ENCODE measurements at places on chromosomes 12 and 14. TPM values are rescaled to one million over a fixed set of nuclear protein-coding genes. Genes with fewer than 3 reads are reported as not detected.

ALX1 gene
- not detected for total RNA-seq

GPR137C gene
- total RNA-seq = 1.2 TPM

SLC5A8 gene
- not detected for total RNA-seq

- DNase-seq = no peak
These were observed 363.7 kb downstream of the SOX5 start for GRCh38 chr12:23585782-23586163.

SPPL3 gene
- 26.8 TPM for total RNA-seq

GRCh38 chr12:28543021-28543890 is 353.0 kb downstream of the CCDC91 start:
- no peak for DNase-seq

GRCh38 chr12:80277732-80278131 is 166.3 kb upstream of the PTPRQ start:
- DNase-seq = no peak

ST8SIA1 gene
- 2.1 TPM for total RNA-seq

GPRC5A gene
- 0.77 TPM for total RNA-seq

- no peak for DNase-seq
These were observed 16.0 kb upstream of the FBLN5 start for GRCh38 chr14:91963465-91963864.

- no peak for DNase-seq
These were observed 30.3 kb downstream of the DIO3 start for GRCh38 chr14:101591582-101591981.

DNA sequence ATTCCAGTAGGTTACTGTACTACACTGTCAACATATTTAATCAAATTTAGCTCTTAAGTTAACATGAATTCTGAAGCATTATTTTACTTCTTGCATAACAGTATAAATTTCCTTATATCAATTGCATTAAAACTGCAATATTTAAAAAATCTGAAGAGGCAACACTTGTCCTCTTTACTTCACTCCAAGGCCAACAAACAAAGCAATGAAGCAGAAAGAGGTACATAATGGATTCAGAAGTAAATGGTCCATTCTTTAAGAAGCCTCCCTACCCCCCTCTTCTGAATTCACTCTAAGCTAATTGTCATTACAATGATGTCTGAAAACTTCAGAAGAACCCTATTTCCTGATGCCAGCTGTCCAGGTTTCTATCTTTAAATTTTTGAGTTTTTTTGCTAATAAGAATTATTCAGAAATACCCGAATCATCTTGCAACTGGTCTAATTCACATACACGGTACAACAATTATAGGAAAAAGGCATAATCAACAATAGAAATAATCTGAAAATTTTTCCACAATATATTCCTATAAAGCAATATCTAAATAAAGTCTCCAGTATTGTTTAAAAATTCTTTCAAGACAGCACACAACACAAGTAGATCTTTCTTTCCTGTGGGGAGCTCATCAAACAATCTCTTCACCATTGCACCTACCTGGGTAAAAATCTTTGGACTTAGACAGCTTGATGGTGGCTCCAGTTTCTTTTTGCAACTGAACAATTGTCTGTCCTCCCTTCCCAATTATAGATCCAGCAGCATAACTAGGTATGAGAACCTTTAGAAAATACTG is 2.9 kb downstream of the NOVA1 start:
- no peak for DNase-seq

DNA sequence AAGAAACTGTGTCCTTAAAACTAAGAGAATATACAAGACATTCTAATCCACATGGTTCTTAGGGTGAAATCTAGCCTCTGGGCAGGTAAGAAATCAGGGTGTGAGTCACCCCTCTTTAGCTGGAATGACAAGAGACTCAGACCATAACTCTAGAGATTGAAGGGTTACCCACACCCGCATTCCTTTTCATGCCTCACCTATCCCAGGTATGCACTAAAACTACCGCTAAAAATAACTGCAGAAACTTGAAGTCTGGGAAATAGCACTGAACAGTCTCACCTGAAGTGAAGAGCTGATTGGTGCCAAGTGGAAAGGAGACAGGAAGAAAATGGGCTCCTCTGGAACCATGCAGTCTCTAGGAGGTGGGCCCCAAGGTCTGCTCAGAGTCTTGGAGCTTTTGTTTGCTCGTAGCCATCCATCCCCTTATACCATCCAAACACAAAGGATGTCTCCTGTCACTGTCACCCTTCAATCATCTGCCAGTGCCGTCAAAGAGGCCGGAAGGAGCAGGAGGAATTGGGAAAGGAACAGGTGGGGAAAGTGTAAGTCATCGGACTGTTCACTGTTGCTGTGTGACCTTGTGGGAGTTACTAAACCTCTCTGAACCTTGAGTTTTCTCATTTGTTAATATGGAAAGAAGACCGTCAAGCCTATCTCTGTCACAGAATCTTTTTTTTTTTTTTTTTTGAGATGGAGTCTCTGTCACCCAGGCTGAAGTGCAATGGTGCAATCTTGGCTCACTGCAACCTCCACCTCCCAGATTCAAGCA is 22.4 kb downstream of the DDX47 start:
- DNase-seq = no peak

METTL3 gene
- 26.6 TPM for total RNA-seq

- DNase-seq = no peak
These were observed 7.5 kb downstream of the ITPR2 start for GRCh38 chr12:26825459-26826016.

BIN2 gene
- 1.6 TPM for total RNA-seq

C3AR1 gene
- total RNA-seq = 5.5 TPM

DNA sequence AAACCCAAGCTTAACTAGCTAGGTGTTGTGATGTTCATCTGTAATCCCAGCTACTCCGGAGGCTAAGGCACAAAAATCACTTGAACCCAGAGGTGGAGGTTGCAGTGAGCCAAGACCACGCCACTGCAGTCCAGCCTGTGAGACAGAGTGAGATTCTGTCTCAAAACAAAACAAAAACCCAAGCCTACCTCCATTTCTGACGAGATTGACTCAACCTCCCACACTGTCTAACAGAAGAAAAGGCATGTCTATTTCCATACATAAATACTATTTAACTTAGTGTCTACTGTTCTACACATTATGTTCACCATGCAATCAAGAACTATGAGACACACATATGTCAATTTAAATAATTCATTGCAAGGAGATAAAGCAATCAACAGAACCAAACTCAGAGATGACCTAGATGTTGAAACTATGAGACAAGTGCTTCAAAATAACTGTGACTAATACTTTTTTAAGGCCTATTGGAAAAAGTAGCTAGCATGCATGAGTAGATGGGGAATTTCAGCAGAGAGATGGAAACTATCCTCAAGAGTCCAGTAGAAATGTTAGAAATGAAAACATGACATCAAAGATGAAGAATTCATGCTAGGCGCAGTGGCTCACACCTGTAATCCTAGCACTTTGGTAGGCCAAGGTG is 75.9 kb upstream of the DHRS4 start:
- DNase-seq = no peak

CRACR2A gene
- total RNA-seq = 7.6 TPM

PYM1 gene
- total RNA-seq = 14.8 TPM

- DNase-seq = no peak
These were observed 73.8 kb upstream of the RFX4 start for GRCh38 chr12:106508966-106509365.

GRCh38 chr14:93683226-93683625 is 105.1 kb downstream of the PRIMA1 start:
- no peak for DNase-seq

OR6C6 gene
- total RNA-seq = not detected

BCAT1 gene
- 4.3 TPM for total RNA-seq

DNA sequence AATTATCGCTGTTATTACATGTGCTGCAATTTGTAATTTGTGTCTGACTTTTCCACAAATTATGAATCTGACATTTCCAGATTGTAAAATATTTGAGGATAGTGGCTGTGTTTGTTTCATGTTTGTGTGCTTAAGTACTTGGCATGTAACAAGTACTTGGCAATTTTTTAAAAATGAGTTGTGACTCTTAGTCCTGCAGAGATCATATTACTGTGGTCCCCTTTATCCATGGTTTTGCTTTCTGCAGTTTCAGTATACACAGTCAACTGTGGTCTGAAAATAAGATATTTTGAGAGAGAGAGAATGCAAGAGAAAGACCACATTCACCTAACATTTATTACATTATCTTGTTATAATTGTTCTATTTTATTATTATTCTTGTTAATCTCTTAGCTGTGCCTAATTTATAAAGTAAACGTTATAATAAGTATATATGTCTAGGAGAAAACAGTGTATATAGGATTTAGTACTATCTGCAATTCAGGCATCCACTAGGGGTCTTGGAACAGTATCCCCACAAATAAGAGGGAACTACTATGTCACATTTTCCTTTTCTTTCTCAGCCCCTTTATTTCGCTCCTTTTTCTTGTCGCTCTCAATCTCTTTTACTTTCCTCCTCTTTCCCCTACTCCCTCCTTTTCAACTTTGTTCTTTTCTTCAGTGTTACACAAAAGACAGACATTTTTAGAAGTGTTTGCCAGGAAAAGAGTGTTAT is 176.1 kb downstream of the FUT8 start:
- DNase-seq = no peak

IL26 gene
- total RNA-seq = not detected

DNA sequence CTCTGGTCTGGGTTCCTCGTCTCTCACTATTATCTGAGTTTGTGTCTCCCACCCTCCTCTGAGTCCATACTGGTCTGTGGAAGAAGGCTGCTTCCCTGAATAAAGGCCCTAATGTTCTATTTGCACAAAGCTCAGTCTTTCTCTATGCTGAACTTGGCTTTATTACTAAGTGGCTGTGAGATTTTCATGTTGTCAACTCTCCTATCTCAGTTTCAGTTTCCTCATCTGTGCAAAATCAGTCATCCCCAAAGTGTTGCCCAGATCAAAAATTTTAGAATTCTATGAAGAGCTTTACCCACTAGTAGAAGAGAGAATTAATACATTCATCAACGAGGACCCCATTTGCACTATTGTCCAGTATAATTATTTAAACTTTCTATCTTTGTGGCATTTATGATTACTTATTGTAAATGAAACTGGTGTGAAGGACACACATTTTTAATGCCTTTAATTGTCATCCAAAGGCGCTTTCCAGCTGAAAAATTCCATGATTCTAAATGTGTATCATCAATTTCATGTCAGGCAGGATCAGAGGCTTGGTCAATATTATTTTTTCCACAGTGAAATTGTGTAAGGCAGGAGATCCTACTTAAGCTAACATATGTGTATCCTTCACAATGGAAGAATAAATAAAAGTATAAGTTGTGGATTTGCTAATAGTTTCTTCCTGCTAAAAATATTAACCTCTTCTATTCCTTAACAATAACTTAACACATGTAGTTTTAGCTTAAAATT is 79.1 kb upstream of the EEA1 start:
- DNase-seq = no peak

DNA sequence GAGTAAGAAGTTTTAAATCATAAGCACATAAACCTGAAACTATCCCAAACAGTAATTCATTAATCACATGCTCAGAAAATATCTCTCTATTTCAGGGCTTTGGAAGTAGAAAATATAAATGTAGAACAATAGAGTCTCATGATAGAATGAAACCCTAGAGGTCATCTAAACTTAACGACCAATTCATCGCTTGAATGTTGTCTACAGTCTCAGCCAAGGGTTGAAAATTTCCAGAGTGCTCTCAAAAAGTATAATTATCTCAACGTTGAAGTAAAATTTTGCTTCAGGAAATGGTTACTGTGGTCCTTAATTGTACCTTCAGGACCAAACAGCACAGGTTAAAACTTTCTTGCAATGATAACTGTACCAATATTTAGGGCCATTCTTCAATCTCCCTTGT is 1053.6 kb upstream of the SEL1L start:
- no peak for DNase-seq

DAO gene
- total RNA-seq = not detected

- DNase-seq = no peak
These were observed 55.8 kb upstream of the CCDC175 start for GRCh38 chr14:59632381-59632780.

- DNase-seq = no peak
These were observed 18.8 kb downstream of the ACVRL1 start for GRCh38 chr12:51926064-51926632.

DNA sequence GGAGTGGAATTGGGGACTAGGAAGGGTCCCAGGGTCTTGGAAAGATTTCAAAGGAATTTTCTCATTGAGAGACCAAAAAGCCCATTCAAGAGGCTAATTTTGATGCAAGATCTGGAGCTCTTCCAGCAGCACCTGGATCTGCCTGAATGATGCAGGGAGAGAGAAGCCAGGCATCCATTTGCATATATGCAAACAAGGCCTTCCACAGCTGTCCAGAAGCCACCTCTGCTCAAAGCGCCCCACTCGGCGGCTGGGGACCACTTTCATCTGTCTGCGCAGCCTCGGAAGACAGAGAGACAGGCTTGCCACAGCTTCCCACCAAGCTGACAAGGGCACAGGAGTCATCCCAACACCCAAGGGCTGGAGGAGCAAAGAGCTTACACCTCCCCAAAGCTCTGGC is 295.6 kb downstream of the DPF3 start:
- DNase-seq = no peak

DNA sequence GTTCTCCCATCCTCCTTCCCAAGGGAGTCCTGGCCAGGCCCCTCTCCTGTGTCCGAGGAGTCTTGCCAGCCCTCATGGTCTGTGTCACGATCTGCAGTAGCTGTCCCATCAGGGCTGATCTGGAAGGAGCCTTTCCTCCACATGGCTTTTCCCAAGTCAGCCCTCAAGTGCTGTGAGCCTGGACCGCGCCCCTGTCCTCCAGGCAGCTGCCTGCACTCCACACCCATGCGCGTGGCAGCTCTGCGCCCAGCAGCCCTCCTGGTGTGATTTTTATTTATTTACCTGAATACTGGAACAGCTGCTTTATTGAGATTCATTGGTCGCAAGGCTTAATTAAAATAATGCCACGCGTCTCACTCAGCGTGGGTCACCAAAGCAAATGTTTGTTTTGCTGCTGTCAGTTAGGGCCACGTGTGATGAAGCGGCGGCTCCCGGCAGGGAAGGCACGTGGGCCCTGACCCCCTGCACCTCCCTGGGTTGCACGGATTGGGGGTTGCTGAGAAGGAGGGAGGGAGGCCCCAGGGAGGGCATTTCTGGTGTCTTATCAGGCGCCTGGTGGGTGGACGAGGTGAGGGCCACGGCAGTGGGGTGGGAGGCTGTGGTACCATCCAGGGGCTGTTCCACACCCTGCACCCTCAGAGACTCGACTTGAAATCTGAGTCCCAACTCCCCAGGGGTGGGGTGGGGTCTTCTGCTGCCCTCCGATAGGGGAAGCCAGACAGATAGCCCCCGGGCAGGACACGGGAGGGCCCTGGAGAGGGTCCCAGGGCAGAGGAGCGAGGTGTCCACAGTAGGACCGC is 206.3 kb upstream of the C14orf180 start:
- no peak for DNase-seq
